ENCODE measurements at places on chromosomes 2 and 18.

DNA sequence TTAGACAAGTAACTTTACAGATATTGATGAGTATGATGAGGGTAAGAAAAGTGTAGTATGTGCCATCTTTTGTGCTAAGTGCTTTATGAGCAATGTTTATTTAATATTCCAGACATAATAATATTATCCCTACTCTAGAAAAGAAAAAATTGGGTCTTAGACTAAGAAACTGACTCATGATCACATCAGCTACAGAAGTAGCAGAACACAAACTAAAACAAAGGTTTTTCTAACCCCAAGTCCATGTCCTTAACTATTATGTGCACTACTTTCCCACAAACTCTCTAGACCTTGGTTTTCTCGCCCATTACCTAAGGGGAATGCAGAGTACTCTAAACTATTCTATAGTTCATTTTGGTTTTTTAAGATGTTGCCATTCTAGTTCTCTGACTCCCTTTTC is 64.5 kb downstream of the BAZ2B start:
- no peak for DNase-seq

DNA sequence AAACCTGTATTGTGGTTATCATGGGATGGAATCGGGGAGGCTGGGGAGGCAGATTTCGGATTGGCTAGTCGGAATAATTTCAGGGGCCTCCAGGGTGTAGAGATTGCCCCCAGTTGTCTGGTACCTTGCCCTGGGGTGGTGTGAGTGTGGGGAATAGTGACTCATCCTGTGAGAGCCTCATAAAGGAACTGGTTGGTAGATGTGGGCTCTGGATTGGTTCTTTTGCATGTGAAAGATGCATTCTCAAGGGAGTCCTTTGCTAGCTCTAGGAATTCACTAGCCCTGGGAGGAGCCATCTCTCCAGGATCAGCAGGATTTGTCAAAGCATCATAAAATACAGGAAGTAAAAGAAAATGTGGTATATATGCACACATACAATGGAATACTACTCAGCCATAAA is 331.6 kb downstream of the SETBP1 start:
- no peak for DNase-seq

DNA sequence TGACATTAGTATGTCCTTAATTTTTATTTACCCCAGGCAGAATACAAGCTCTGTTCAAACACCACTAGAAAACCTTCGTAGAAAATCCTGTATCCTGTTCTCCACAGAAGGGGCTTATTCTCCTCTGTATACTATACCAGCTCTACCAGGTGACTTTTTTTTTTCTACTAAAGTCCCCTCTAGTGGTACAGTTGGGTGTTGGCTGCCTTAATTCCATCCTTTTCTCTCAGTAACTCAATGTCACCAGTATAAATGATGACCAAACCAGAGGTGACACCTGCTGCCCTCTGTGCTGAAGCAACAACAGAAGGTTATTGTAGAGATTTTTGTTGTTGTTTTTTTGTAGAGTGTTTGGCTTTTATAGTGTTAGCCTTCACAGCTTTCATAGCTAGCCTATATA is 1322.0 kb downstream of the LRP1B start:
- DNase-seq = no peak

GRCh38 chr2:188786368-188786841 is 187.8 kb upstream of the COL3A1 start:
- DNase-seq = no peak

DNA sequence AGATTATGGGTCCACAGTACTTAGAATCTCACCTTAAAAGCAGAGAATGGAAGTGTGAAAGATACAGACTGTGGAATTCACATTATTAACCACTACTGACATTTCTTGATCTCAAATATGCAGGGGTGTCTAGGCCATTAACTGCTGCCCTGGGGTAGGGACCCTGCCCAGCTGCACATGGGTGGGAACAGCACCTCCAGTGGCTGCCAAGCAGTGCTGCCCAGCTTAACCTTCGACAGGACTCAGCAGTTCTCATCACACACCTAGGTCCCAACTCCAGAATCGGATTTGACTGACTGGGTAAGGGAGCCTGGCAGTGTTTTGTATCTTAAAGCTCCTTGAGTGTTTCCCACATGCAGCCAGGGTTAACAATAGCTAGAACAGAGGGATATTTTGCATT is 14.9 kb downstream of the ERFE start:
- DNase-seq = no peak

DNA sequence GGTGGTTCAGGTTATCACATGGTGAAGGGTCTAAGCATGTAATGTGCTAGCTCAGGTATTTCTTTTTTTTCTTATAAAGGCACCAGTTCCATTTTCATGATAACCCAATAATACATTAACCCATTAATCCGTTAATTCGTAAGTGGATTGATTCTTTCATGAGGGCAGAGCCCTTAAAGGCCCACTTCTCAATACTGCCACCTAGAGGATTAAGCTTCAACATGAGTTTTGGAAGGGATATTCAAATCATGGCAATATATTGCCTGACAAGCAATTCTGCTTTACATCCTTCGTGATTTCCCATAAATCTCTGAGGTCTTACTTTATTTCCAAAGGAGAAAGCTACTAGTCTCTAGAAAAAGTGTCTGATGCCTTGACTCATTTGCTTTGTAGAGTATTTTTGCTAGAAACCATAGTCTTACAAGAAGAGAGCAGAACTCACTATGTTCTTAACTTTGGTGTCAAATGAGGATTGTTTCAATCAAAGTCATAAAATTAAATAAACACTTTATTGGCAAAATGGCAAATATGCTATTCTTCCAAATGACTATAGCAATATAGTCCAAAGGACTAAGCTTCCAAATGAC is 271.3 kb downstream of the KCNS3 start:
- peak; percentile 39 for DNase-seq

- no peak for DNase-seq
Measured at GRCh38 chr2:161170958-161171932, 11.0 kb downstream of the TANK start.

- no peak for DNase-seq
Measured at GRCh38 chr18:10400534-10401307, 53.7 kb upstream of the APCDD1 start.

DNA sequence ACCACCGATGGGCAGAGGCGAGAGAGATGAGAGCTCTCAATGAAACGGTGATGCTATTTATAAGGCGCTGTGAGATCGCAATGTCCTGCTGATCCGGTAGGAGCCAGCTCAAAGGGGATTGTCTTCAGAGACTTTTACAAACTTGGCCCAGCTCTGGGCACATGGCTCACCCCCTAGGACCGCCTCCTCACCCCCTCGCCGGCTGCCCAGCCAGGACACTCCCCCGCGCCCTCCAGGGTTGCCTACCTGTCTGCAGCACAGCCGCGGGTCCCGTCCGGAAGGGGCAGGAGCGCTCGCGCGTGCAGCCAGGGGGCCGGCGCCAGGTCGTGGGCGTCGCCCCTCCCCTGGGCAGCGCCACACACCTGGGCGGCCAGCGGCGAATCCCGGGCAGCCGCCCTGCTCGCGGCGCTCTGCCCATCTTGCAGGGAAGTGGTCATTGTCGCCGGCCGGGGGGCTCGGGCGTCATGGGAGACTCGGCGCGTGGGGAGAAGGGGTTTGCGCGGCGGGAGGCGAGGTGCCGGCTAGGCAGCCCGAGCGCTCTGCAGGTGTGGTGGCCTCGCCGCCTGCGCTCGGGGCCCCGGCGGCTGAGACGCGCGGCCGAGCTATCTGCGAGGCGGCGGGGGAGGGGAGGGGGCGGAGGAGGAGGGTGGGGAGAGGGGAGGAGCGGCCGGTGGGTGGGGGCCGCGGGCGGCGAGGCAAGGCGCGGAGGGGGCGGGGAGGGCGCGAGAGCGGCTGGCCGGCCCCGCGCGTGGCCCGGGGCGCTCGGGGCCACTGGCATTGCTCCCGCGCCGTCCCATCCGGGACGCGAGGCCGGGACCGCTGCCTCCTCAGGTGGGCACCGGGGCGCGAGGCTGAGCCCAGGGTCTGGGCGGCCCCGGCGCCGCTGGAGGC is at the start of gene GRB14:
Gene GRB14, minus strand, starts transcription at position 610 of the 891 bp plus-strand sequence. Its CDS starts 173 bp downstream, at position 437.
- DNase-seq = peak; percentile 28

DNA sequence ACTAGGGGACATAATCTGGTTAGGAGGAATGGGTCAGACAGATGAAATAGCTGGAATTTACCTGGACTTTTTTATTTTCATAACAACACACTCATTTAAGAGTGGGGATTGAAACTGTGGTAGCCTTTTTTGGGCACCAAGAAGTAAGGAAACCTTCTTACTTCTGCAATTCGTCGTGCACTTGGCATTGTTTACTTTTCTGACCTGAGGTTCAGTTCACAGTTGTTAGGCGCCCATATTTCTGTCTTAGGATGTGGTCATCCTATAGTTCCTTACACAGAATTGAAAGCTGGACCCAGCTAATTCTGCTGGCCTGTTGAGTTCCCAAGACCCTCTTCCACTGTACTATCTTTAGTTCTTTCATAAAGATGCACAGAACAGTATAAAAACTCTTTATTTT is 72.9 kb downstream of the TMX3 start:
- no peak for DNase-seq

- no peak for DNase-seq
Measured at GRCh38 chr18:26135548-26135947, 1.9 kb downstream of the PSMA8 start.

DNA sequence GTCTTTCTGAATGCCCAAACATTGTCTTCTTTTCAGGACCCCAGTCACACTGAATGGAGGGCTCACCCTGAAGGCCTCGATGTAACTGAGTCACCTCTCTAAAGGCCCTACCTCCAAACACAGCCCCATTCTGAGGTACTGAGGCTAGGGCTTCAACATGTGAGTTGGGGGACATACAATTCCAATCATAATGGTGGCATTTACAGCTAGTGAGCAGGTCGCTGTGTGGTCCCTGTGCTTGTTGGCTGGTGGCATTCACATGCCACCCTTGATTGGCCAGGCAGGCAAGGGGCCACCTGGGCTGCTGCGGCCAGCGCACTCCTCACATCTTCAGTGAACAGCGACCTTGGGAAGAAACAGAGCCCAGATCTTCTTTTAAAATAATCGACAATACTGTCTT is 30.7 kb downstream of the AMER3 start:
- no peak for DNase-seq

GRCh38 chr2:215466097-215466909 is 30.4 kb upstream of the FN1 start:
- DNase-seq = no peak

DNA sequence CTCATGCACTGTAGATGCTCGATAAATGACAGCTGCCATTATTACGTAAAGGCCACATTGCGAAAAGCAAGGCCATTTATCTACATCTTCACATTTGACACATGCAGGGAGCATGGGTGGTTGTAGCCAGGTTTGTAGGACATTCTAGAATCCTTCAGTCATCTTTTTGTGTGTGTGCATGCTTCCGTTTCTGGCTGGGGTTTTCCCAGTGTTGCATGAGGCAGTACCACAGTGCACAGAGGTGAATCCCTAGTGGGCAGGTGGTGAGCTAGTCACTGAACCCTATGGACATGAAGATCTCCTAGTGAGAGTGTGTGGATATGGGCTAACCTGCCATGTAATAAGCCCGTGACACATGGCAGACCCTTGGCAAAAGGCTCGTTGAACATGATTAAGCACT is 151.8 kb upstream of the SLC14A2 start:
- no peak for DNase-seq

- DNase-seq = no peak
Measured at GRCh38 chr2:17599617-17600016, 59.1 kb downstream of the VSNL1 start.

GRCh38 chr2:131488306-131489205 is 3.6 kb downstream of the MZT2A start:
- no peak for DNase-seq

GRCh38 chr2:157440404-157441071 is 3.4 kb downstream of the CYTIP start:
- DNase-seq = no peak

DNA sequence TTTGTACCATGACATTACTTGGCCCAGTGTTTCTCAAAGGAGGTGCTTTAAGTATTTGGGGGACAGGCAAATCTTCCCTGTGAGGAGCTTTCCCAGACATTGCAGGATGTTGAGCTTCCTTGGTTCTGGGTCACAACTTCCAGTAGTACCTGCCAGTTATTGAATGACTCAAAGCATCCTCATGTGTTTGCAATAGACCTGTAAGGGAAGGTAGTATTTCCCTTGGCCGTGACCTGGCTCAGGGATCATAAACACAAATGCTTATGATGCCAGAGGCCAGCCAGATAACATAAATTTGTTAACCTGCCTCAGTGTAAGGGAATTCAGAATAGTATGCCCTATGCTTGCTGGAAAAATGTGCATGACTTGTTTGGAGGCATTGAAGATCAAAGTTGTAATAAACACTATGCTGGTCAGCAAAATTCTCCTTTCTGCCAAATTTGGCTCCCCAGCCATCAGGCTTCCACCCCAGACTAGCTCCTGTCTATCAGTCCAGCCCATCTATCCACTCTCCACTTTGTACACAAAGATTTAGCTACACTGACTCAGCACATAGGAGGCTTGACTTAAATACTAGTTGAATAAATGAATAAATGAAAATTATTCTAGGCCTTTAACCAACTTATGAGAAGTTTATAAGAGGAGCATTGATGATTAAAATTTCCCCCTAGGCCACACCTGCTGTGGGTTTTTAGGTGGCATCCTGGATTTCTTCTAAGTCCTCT is 102.0 kb upstream of the EFEMP1 start:
- DNase-seq = no peak

- DNase-seq = peak; percentile 31
Measured at GRCh38 chr2:19355931-19356544, 2.4 kb downstream of the OSR1 start.

DNA sequence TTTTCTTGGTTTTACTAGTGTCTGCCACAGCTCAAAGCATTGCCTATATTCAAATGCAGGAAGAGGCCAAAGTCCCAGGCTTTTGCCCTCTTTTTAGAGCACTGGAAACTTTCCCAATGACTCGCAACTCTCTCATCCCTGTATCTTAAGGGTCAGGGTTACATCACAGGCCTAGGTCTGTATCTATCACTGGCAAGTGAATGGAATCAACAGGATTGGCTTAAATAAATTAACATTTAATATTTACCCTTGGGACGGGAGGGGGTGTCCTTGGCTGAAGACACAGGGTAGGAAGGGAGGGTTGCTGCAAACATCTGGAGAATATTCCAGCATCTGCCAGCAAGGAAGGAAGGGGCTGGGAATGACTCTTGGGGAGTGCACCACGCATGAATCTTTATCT is 242.6 kb downstream of the SLC4A3 start:
- no peak for DNase-seq

DNA sequence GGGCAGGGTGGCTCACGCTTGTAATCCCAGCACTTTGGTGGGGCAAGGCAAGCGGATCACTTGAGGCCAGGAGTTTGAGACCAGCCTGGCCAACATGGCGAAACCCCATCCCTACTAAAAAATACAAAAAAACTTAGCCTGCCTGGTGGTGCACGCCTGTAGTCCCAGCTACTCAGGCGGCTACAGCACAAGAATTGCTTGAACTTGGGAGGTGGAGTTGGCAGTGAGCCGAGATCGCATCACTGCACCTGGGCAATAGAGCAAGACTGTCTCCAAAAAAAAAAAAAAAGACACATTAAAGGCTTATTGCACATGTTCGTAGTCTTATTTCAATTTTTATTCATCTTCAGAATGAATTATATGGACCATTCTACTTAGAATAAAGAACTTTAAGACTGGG is 110.2 kb downstream of the BMPR2 start:
- no peak for DNase-seq

- no peak for DNase-seq
Measured at GRCh38 chr2:112529757-112530156, 12.5 kb upstream of the POLR1B start.

GRCh38 chr2:121279476-121280220 is 5.4 kb downstream of the TFCP2L1 start:
- DNase-seq = no peak

- no peak for DNase-seq
Measured at GRCh38 chr2:43838560-43839267, at the start of the genes ABCG5 and ABCG8. TSS of gene ABCG5 (minus strand) at chr2:43838839. CDS start at chr2:43838679, 160 bp downstream. TSS of gene ABCG8 (plus strand) at chr2:43838971. CDS start at chr2:43839054, 83 bp downstream.

All from GM13977 (cell line).